MCF 10A (cell line): ENCODE measurements at places on chromosomes 12 and 14.
A peak's percentile ranks its signal among the peaks of the same experiment; 100 is the strongest.

DNA sequence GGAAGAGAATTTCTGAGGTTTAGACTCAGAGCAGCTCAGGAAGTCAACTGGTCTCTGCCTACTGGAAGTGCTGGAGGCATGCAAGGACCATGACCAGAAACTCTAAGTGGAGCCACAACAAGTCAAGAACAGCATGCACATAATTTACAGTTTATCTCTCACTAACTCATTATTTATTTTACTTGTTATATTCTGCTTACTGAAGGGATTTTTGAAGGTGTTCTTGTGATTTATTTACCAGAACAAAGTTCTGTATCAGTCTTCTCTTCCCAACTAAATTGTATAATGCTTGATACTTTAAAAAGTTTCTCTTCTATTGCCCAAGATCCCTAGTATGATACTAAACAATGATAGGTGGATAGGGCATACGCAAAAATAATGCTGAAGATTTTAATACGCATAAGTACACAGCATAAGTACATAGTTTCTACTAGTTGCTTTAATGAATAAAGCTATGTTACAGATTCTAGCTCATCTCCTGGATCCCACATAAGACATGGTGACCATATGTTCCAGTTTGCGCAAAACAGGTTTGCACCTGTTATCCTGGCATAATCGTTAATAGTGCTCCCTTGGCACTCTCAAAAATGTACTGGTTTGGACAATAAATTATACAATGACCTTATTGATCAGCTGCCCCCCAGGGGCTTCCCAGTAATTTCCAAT, 11.6 kb upstream of the SPTB start:
- no peak for DNase-seq

- no peak for DNase-seq
Measured at GRCh38 chr12:127149226-127149964, 1117.6 kb upstream of the TMEM132C start.

DNA sequence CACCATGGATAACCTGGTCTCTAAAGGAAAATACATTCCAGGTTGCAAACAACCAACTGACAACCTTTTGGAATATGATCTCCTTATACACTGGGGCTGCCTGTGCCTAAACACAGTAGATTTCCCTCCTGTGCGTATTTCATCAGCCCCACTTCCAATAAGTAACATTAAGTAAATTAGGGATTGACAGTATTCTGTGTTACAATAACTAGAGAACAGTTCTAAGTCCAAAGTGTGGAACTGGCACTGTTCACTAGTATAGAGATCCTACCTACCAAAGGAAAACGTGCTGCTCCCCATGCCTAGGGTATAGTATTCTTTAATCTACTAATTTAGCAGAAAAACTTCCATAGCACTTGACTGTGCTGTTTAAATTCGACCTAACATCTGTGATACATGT, 82.8 kb downstream of the SLC38A1 start:
- DNase-seq = no peak

- peak; percentile 62 for DNase-seq
Measured at GRCh38 chr12:107404981-107405380, 280.6 kb upstream of the PWP1 start.

DNA sequence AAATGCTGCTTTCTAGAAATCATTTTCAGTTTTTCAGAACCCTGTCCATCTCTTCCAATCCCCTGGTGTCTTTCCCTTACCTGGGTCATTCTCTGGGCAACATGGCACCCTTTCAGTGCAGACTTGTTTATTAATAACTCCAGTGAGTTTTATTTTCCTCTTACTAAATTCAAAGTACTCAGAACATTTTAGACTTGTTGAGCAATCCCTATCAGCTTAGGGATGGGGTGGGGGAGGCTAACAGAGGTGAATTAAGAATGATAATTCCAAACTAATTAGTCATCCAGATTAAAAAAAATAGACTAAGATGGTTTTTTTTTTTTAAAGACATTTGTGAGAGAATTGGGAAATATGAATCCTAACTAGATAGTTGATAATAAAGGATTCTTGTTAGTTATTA, 10.7 kb downstream of the GPRC5A start:
- peak; percentile 75 for DNase-seq

GRCh38 chr14:34049790-34050189, 98.9 kb upstream of the EGLN3 start:
- DNase-seq = no peak

DNA sequence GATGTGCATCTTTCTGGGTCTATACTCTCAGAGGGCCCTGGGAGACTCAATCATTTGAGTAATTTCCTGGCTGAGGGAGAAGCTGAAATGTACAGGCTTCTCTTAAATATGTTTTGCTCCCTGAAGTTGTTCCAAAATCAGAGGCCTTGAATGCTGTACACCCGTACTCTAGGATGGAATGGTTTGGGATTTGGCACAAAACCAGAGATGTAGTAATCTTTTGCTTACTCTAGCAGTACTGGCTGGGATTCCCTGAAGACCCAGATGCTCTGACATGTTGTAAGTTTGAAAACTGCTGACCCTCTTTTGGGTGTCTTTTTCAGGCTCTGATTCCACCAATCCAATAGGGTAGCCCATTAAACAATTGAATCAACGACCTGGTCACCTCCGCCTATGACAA, 10.4 kb downstream of the ACACB start:
- DNase-seq = no peak

GRCh38 chr12:79844693-79845092, 90.2 kb downstream of the PPP1R12A start:
- DNase-seq = peak; percentile 51

GRCh38 chr12:33253178-33253577, 186.4 kb downstream of the SYT10 start:
- no peak for DNase-seq

DNA sequence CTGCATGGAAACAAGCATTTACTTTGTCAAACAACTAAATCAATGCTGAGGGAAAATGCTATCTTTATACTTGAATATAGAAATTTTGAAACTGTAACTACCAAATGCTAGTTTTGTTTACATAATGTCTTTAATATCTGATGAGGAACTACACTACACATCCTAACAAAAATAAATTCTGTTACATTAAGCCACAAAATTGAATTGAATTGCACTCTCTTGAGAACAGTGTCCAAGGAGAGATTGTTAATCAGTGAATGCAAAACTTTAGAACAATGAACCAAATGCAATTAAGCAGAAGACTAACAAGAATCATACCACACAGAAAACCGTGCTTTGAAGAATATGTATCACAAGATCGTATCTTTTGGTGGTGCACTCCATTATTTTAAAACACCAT, 141.6 kb downstream of the CNTN1 start:
- DNase-seq = no peak

DNA sequence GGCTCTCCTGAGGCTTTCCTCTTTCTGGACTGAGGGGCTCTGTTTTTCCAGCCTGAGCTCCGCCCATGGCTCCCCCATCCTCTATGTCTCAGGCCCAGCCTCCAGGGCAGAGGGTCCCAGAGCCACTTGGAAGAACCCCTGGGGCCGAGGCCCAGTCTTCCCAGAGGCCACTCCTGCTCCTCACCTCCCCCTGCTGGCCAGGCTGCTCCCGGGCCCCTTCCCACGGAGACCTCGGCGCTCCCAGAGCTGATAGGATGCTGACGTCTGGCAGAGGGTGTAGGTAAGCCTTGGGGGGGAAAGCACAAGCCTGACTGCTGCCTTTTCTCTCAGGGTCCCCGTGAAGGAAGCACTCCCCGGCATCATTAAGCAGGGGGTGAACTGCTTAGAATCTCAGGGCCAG, 51.4 kb downstream of the ERH start:
- peak; percentile 38 for DNase-seq

GRCh38 chr14:71742485-71742884, 189.7 kb upstream of the RGS6 start:
- DNase-seq = no peak

- peak; percentile 75 for DNase-seq
Measured at GRCh38 chr14:28754209-28754985, 12.2 kb upstream of the FOXG1 start.

DNA sequence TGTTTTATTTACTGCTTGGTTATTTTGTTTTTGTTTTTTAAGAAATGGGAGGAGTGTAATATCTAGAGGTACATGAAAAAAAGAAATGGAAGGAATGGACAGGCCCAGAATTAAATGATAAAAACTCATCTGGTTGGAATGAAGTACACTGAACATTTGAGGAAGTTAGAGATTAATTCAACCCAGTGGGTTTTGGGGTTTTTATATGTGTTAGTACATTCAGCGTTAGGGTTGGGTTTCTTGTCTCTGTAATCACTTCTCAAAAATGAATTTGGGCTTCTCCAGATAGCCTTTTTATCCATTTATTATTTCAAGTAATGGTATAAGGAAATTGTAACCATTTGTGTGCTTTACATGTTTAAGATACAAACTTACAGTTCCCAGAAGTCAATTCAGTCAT, 19.5 kb upstream of the NUP107 start:
- DNase-seq = no peak

DNA sequence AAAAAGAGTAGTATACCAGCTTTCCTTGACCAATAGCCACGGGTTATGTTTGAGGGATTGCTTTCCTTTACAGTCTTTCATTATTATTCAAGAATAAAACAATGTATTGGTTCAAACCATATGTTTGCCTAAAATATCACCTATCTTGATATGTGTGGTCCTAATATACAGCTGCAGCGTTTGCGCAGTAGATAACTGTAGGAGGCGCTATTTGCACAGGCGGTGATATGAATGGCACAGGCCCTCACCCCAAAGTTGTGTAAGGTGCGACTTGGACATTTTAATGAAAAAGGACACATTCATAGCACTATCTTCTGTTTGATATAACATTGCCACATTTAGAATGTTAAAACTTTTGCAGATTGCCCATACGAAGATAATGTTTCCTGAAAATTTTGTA, 298.4 kb downstream of the TRHDE start:
- no peak for DNase-seq

- DNase-seq = no peak
Measured at GRCh38 chr14:103492156-103492925, 30.3 kb downstream of the CKB start.

GRCh38 chr12:41683513-41684240, 461.0 kb downstream of the GXYLT1 start:
- no peak for DNase-seq

GRCh38 chr14:99511421-99512109, 30.4 kb downstream of the CCNK start:
- no peak for DNase-seq

DNA sequence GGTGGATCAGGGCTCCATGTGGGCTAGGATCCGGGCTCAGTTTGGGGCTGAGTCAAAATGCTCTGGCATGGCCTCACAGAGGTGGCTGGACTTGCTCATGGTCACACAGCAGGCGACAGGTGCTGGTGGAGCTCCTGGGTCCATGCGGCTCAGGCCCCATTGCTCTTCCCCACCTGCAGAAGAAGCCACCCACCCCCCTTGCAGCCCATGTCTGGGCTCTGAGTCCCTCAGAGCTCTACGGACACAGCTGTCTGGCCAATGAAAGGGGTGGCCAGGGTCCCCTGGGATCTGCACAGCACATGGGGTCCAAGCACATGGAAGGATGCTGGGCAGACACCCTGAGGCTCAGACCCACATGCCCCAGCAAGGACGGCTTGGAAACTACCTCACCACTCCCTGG, 17.0 kb upstream of the C14orf180 start:
- DNase-seq = no peak

- DNase-seq = no peak
Measured at GRCh38 chr14:93977790-93978581, 1.6 kb upstream of the ASB2 start.

- no peak for DNase-seq
Measured at GRCh38 chr14:30885840-30886740, 11.7 kb downstream of the COCH start.

DNA sequence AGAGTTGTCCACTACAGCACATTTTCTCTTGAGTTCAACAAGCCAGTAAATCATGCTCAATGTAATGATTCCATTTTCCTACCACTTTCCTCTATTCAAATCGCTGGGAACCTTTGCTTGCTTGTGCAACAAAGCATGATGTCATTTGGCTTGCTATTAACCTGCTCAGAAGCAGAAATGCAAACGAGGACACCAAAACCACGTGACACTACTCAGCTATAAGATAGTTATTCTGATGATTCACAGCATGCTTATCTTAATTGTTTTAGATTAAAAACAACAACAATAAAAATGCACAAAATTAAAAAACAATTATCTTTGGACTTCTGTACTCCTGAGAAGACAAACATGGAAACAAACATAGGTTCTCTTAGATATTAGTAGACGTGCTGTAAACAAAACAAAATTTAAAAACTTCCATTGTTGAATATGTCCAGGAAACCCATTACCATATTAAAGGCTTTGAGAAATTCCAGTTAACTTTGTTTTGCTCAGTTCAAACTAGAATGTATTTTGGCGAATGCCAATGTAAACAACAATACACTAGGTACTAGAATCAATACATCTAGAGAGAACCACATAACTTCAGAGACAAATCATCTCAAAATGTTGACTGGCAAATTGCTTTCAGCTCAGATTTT, 77.5 kb upstream of the KRAS start:
- DNase-seq = peak; percentile 68

DNA sequence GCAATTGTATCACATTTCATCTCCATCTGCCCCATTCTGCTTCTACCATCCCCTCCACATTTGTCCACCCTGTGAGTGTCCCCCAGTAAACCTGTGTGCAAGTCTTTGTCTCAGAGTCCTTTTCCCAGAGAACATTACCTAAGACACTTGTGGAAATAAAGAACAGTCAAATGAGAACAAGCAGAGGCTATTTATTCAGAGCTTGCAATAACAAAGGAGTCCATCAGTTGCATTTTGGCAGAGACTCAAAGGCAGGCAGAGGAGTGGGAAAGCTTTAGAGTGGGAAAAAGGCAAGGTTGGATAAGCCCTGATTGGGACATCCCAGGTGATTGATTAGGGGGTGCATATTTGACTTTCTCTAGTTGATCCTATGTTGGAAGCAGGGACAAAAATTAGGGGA, 18.2 kb upstream of the PPFIBP1 start:
- no peak for DNase-seq

- DNase-seq = no peak
Measured at GRCh38 chr14:45120096-45120495, 14.2 kb downstream of the FKBP3 start.

- no peak for DNase-seq
Measured at GRCh38 chr12:3220382-3221321, 143.5 kb downstream of the TSPAN9 start.

- no peak for DNase-seq
Measured at GRCh38 chr12:76312315-76312714, 35.9 kb downstream of the BBS10 start.

DNA sequence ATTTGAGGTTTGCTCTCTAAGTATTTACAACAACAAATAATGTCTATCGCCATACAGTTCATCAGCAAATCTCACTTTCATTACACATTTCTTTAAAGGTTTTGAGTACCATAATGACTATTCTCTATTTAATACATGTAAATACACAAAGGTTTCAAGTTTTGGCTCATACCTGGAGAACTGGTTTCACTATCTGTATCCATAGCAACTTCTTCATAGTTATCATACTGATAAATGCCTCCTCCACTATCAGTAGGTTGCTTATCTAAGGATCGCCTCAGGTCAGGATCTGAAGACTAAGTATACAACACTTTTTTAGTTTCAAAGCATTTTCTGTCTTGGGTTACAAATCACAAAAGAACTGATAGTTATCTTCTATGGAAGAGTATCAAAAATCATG, 21.4 kb downstream of the ZFC3H1 start:
- no peak for DNase-seq
